ENCODE measurements at places on chromosomes 16 and 17. TPM values are rescaled to one million over a fixed set of nuclear protein-coding genes. Genes with fewer than 3 reads are reported as not detected.

Gene HOXB9
- total RNA-seq, result 28.3 TPM

Gene CACNA1H
- 4.0 TPM for total RNA-seq

Gene DPH1
- 25.9 TPM for total RNA-seq

Gene RHOT1
- total RNA-seq, result 46.9 TPM

Gene FNDC8
- not detected for total RNA-seq

Gene CPHXL2
- not detected for total RNA-seq

Gene LPO
- 9.0 TPM for total RNA-seq

Gene CRYBA1
- not detected for total RNA-seq

Gene CD7
- total RNA-seq, result 15.4 TPM

Gene CCL2
- not detected for total RNA-seq

Gene C17orf113
- total RNA-seq, result not detected

Gene PIPOX
- total RNA-seq, result 3.2 TPM

Gene LGALS9
- 140 TPM for total RNA-seq

Gene KRT27
- not detected for total RNA-seq

Gene GP2
- 9.1 TPM for total RNA-seq

Gene NEUROD2
- not detected for total RNA-seq

Gene UTS2R
- not detected for total RNA-seq

Gene SSTR5
- total RNA-seq, result 2.1 TPM

Gene EFCAB13
- total RNA-seq, result 5.9 TPM

Gene KRTAP1-5
- total RNA-seq, result not detected

Gene MYH11
- 248 TPM for total RNA-seq

Gene LRRC75A
- total RNA-seq, result 189 TPM

Gene CEMP1
- total RNA-seq, result 11.4 TPM

Gene MILR1
- not detected for total RNA-seq

Gene C16orf96
- not detected for total RNA-seq

Gene GABARAP
- 363 TPM for total RNA-seq

Gene CES4A
- 16.5 TPM for total RNA-seq

Gene C16orf54
- total RNA-seq, result 2.7 TPM

Gene ITGB3
- total RNA-seq, result 5.5 TPM

Gene CTRB2
- total RNA-seq, result not detected

Gene CIBAR2
- not detected for total RNA-seq

Gene ZG16
- 214 TPM for total RNA-seq

Gene CES5A
- not detected for total RNA-seq

Gene HID1
- total RNA-seq, result 108 TPM

Gene MPO
- total RNA-seq, result not detected

Gene RAB37
- total RNA-seq, result 5.0 TPM

Gene EVI2B
- 70.1 TPM for total RNA-seq

Gene NFATC3
- 61.9 TPM for total RNA-seq

Gene ATP6V0A1
- total RNA-seq, result 191 TPM

Gene NPIPB2
- total RNA-seq, result 4.7 TPM

Gene NACA2
- not detected for total RNA-seq

Gene MMP25
- total RNA-seq, result not detected

Gene NTN1
- total RNA-seq, result 9.1 TPM

Gene CTF1
- total RNA-seq, result not detected

Gene NAGLU
- 58.3 TPM for total RNA-seq

Gene USP7
- total RNA-seq, result 129 TPM

Gene P3H4
- 17.4 TPM for total RNA-seq
